T-helper 2 cell (primary cell): ENCODE measurements at places on chromosomes 5 and 9.
A peak's percentile ranks its signal among the peaks of the same experiment; 100 is the strongest.

DNA sequence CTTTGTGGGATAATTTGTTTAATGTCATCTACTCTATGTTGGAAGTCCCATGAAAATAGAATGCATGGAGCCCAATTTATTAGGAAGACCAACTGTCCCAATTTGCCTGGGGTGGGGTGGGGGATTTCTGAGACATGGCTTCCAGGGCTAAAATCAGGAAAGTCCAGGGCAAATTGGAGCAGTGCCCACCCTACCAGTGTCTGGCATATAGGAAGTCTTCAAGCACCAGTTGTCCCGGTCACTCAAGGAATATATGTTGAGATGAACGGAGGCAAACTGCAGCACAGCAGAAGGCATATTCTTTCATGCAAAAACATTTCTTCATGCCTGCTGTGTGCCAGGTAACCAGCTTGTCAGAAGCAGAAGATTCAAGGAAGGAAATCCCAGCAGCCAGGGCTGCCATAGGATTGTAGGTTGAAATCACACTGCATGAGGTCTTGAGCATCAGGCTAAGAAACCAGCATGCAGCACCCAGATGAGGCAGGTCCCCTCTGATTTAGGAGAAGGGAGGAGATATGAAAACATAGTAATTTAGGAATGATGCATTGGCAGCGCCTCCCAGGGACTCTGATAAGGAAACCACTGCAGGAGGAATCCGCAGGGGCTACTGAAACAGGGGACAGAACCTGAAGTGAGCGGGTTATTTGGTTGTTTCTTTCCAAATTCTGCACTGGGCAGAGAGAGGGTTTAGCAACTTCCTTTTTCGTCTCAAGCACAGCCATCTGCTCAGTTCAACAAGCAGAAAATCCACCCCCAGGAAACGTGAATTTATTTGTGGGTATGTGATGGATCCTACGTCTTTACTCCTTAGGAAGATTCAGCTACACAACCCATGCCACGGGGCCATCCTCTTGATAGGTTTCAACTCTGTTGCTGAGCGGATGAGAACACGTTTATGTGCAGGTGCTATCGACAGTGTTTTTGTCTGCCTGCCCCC, 112.6 kb upstream of the CPEB4 start:
- DNase-seq, result no peak

- DNase-seq, result no peak
Measured at GRCh38 chr5:149656576-149657182, 73.4 kb upstream of the PPARGC1B start.

GRCh38 chr9:122087406-122088200, 5.5 kb downstream of the TTLL11 start:
- DNase-seq, result no peak

GRCh38 chr9:112361601-112362000, 18.3 kb upstream of the HSDL2 start:
- no peak for DNase-seq

DNA sequence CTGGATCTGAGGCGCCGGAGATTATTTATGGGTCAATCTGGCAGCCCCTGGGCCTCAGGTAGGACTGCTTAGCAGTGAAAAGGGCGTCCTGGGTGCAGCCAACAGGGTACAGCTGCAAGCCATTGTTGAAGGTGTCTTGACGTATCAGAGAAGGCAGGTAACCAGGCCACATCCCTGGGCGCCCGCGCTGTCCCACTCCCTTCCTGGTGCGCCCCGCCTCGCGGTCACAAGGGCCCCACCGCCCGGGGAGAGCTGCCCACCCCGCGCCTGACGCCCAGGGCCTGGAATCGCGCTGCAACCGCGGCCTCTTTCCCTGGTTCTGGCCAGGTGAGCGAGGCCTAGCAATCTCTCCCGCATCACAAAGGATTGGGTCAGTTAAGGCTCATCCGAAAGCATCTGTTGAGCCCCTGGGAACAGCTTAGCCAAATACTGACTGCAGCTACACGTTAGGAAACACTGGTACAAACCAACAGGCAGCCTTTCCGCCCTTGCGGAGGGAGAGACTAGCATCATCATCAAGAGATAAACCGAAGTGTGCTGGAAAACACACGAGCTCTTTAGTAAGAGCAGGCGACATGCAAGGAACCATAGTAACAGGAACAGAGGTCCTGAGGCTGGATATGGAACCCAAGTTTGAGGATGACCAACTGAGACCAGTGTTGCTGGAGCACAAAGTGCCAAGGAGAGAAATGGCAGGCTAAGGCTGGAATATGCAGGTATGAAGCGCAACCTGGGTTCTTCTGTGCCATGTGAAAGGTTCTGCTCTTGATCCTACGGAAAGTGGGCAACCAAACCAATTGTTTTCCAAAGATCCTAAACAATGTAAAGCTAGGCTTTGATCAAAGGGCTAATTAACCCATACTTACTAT, 3.6 kb downstream of the RPS23 start:
- DNase-seq, result no peak

- DNase-seq, result no peak
Measured at GRCh38 chr9:109811876-109812275, 31.9 kb downstream of the PALM2AKAP2 start.

GRCh38 chr5:95931079-95931833, 30.4 kb downstream of the ELL2 start:
- DNase-seq, result no peak

- no peak for DNase-seq
Measured at GRCh38 chr9:20486552-20486951, 135.7 kb downstream of the MLLT3 start.

DNA sequence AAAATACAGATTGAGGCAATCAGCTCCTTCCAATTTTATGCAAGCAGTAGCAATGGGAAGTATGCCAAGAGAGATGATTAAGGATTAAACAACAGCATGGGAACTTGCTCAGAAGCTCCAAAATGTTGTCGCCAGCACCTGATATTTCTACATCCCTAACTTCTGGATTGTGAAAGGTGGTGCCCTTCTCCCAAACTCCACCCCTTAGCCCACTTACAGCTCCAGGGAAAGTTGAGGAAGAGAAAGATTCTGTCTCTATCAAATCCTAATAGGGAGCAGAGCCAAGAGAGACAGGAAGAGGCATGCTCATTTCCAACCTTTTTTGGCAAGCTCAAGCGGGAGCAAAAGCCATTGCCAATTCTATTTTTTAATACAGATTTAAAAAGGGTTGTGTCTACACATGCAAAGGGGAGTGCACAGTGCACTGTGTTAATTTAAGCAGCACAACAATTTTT, 92.4 kb upstream of the NR3C1 start:
- no peak for DNase-seq

- no peak for DNase-seq
Measured at GRCh38 chr9:4519604-4520003, 29.3 kb downstream of the SLC1A1 start.

GRCh38 chr9:135504262-135505243, 4.1 kb downstream of the MRPS2 start:
- DNase-seq, result no peak

DNA sequence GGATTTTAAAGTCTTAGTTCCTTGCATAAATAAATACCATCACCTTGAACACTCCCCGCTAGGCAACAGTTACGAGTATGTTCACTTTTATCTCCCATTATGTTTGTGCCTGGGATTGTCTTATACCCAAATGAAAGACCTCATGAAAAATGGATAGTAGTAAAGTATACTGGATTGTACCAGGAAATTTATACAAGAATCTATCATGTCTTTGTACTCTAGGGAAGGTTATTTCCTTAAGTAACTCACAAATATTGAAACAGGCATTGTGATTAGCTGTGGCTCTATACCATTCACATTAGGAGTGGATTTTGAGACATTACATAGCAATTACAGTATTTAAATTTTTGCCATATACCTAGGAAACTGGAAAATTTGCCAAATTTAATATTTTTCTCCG, 24.0 kb downstream of the NFIB start:
- DNase-seq, result no peak

- DNase-seq, result no peak
Measured at GRCh38 chr5:96638561-96638960, 23.6 kb upstream of the CAST start.

DNA sequence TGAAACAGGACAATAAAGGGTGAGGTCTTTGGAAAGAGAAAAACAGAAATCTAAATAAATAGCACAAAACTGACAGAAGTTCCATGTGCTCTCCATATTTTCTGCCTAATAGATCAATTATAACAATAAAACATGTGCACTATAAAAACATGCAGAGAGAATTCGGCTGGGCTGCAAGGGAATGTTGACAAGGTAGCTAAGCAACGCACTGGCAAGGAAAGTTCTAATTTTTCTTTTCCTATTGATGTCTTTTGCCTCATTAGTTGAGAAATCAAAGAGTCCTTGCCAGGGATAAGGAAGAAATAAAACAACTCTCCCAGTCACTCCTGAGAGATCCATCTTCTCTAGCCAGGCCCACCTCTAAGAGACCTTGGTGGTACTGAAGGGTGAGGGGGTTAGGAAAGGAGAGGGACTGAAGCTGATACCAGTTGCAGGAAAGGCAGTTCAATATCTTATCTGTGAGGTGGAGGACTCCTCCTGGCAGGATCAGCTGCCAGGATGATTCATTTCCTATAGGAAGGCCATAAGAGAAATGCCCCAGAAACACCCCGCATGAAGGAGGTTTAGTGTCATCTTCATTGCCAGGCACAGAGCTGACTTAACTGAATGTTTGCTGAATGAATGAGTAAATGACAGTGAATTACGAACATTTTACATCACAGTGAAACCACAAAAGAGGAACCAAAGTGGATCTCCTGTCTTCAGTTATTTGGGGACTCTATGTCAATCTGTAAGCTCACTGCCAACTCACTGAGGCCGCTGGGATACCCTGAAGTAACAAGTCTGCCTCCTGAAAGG, 63.7 kb upstream of the IFNK start:
- no peak for DNase-seq

DNA sequence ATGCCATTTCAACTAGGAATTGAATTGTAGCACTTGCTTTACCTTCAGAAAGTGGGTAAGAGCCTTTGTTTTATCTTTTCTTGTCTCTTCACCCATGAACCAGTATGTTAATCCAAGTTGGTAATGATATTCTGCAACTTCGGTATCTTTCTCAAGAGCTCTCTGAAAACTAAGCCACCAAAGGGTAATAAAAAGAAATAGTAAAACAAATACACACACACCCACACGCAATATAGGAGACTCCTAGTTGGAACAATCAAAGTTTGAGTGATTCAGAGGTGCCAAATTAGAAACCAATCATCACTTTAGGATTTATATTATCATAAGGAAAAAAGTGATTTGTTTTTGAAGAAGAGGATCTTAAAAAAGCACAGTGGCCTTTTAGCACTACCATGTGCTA, 30.4 kb downstream of the SKIC3 start:
- no peak for DNase-seq

- peak; percentile 24 for DNase-seq
Measured at GRCh38 chr5:53481887-53482716, 1.7 kb downstream of the FST start.

- DNase-seq, result no peak
Measured at GRCh38 chr5:60163762-60164161, 270.2 kb upstream of the PDE4D start.

DNA sequence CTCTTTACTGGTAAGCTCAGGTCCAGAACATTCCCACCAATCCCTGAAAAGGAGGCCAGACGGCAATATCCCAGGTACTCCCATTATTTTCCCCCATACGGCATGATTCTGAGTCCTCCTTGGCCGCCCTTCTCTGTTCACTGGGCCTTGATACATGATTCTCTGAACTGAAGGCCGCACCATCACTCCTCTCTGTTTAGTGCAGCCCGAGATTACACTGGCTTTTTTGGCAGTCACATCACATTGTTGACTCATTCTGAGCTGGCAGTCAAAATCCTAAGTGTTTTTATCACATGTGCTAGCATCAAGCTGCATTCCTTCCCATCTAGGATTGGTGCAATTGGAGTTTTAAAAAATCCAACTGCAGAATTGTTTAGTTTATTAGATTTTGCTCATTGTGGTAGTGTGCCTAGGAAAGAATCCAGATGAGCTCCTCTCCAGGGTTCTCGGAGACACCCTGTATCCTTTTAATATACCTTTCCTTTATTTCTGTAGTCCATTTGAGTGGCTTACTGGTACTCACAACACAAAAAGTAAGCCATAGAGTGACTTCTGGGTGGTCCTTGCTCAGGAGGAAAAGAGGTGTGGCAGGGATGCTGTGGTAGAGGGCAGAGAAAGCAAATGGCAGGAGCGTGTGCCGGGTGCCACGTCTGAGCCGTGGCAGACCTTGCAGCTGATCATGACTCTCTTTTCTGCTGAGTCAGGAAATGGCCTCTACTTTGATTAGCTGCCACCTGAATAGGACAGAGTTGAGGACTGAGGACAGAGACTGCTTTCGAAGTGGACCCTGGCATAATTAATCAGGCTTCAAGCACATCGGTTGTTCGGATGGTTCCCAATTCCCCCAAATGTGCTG, 121.1 kb upstream of the IL12B start:
- no peak for DNase-seq

GRCh38 chr5:72123764-72124376, 16.6 kb downstream of the MAP1B start:
- DNase-seq, result no peak

GRCh38 chr5:67115246-67115645, 81.4 kb downstream of the CD180 start:
- DNase-seq, result no peak

DNA sequence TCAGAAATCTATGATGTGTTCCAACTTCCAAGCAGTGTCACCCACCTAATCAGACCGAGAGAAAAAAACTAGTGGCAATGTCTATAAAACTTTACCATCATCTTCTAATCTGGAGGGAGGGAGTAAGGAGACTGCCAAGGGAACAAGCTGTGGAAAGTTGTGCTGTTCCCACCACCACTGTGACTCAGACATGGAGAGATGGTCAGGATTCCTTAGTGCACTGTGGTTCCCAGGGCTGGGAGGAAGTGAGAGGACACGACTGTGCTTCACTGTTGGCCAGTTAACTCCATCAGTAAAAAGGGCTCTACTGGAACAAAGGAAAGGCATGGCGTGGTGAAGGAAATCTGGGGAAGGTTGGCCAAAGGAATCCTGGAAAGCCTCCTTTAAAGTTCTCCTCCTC, 18.8 kb downstream of the TICAM2 start:
- no peak for DNase-seq

DNA sequence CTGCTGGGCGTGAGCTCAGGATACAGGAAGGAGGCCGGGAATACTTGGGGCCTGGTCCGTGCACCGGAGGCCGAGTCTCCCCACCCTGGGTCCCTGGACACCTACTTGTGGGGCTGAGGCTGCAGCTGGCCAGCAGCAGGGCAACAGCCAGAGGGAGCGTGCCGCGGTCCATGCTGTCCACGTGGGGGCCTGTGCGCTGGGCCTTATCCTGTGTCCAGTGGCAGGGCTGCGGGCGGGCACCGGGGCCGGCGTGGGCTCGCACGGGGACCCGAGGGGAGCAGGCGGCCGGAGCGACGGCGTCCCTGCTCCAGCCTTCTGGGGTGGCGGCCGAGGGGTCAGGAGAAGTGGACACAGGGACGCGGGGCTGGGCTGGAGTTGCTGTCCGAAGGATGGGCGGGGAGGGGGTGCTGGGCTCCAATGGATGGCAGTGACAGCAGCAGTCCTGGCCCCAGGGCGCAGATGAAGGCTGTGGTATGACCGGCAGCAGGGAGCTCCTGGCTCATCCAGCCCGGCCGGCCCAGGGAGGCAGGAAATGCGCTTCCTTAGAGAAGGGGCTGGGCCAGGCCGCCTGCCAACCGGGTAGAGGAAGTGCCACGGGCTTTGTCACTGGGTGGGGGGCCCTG, at the start of gene ENG:
Gene ENG (minus strand): TSS at position 475 of the 623 bp plus-strand sequence. CDS start 303 bp downstream, at position 172.
- no peak for DNase-seq

- no peak for DNase-seq
Measured at GRCh38 chr9:33137781-33138264, 29.3 kb downstream of the B4GALT1 start.
